ENCODE measurements at places on chromosomes 2 and 18.

- DNase-seq: no peak
- H3K4me3 ChIP-seq: no peak overlapping the region
- H3K4me1 ChIP-seq: no peaks in the 10 kb centered on the region
Observed at GRCh38 chr2:118801151-118801550, 46.3 kb downstream of the EN1 start.

GRCh38 chr2:37378411-37378810 is 34.0 kb downstream of the QPCT start:
- H3K27me3 ChIP-seq: no peaks in the 10 kb centered on the region
- H3K4me1 ChIP-seq: no peaks in the 10 kb centered on the region
- H3K4me3 ChIP-seq: no peak overlapping the region
- no peak overlapping the region for H3K27ac ChIP-seq

GRCh38 chr2:234038076-234038802 is 12.3 kb upstream of the SPP2 start:
- no peaks in the 10 kb centered on the region for H3K4me1 ChIP-seq
- no peak overlapping the region for H3K4me3 ChIP-seq
- H3K27ac ChIP-seq: no peak overlapping the region
- no peaks in the 10 kb centered on the region for H3K36me3 ChIP-seq
- peaks cover 42% of the 10 kb centered on the region for H3K27me3 ChIP-seq
- no peak for DNase-seq

DNA sequence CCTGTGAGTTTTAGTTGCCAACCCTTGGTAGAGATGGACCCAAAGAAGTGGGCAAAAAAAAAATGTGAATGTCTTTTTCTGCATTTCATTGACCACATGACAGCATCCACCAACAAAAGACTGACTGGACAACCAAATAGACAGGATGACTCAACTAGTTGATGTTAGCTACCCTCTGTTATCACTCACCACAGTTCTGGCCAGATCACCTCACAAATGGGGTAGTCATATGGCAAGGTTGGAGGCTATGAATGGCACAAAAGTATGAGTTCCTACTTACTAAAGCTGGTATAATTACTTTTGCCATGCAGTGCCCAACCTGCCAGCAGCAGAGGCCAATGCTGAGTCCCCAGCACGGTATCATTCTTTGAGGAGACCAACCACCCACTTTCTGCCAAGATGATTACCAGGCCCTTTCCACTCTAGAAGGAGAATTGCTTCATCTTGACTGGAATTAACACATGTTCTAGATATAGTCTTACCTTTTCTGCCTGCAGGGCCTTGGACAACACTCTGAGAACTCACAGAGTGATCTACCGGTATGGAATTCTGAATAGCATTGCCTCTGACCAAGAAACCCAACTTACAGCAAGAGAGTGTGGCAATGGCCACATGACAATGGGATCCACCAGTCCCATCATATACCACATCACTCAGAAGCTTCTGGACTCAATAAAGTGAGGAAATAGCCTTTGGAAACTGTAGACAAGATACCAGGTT is 20.1 kb upstream of the TCF7L1 start:
- no peaks in the 10 kb centered on the region for H3K4me1 ChIP-seq
- no peak for DNase-seq

DNA sequence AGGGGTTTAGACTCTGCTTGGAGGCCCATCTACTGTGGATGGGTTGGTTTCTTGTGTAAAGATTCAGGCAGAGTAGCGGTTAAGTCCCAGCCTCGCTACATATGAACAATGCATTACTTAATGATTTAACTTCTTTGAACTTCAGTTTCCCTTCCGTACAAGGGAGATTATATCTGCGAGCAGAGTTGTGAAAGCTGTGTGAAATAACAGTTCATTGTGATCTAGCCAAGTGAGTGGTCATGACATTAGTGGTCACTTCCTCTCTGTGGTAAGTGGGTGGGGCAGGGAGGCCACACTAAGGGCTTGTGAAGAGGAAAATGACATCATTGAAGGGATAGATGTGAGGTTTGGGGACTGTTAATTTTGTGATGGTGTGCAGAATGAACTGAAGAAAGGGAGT is 14.1 kb upstream of the MEX3C start:
- H3K4me1 ChIP-seq: peaks cover 6% of the 10 kb centered on the region
- H3K4me3 ChIP-seq: no peak overlapping the region
- no peaks in the 10 kb centered on the region for H3K27me3 ChIP-seq
- DNase-seq: no peak
- no peaks in the 10 kb centered on the region for H3K36me3 ChIP-seq
- H3K27ac ChIP-seq: peak overlapping the region; percentile 20

DNA sequence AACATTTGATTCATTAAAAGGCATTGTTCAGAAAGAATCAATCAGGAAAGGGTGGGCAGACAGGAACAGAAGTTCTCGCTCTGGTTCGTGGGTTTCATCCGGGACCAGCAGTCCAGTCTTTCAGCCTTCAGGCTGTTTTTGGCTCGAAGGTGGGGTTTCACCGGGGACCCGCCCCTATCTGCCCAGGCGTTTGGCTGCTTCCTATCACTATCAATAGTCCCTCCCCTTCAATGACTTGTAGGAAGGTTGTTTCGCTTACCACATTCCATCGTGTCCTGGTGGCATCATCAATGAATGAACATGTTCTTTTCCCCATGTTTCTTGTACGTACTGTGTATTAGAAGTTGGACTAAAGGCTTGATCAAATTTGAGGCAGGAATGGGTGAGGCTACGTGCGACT is 130.3 kb downstream of the NEDD4L start:
- no peak overlapping the region for H3K4me3 ChIP-seq
- no peaks in the 10 kb centered on the region for H3K4me1 ChIP-seq
- DNase-seq: no peak

GRCh38 chr2:9384521-9384920 is 38.8 kb downstream of the ITGB1BP1 start:
- no peak overlapping the region for H3K4me3 ChIP-seq
- DNase-seq: no peak
- peaks cover 66% of the 10 kb centered on the region for H3K36me3 ChIP-seq

- DNase-seq: no peak
- no peak overlapping the region for H3K27ac ChIP-seq
- no peaks in the 10 kb centered on the region for H3K36me3 ChIP-seq
- no peaks in the 10 kb centered on the region for H3K27me3 ChIP-seq
- H3K4me1 ChIP-seq: no peaks in the 10 kb centered on the region
Observed at GRCh38 chr2:204505488-204505887, 39.8 kb upstream of the PARD3B start.

DNA sequence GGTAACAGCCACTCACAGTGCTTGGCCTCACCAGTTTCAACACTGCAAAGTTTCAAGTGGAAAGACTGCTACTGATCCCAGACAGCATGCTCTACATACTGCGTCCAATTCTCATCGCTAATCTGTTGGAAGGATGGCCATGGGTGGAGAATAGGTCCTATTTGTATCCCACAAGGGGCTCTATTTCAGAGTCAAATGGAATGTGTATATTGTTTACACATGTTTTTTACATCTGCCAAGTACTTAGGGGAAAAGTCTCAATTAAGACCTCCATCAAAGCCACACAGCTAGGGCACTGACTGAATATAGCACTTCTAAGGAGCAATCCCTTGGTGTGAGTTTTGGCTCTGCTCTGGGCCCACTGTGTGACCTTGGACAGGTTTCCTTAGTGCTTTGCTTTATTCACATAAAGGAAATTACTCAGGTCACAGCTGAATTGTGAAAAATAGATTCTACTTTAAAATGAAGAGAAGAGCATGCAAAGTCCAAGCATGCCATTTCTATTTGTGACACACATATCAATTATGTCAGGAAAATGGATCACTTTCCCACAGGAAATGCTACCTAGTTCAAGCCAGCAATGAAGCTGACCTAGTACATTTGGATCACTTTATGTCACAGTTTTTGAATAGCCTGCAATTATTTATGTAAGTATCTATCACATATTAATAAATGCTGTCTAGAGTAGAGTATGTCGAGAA is 112.9 kb upstream of the STK17B start:
- H3K36me3 ChIP-seq: no peaks in the 10 kb centered on the region
- no peak overlapping the region for H3K4me3 ChIP-seq
- peak overlapping the region; percentile 61 for H3K27ac ChIP-seq
- DNase-seq: no peak

GRCh38 chr2:157329524-157329923 is 3.9 kb upstream of the ERMN start:
- H3K36me3 ChIP-seq: no peaks in the 10 kb centered on the region
- H3K4me1 ChIP-seq: peaks cover 19% of the 10 kb centered on the region
- DNase-seq: no peak
- no peak overlapping the region for H3K4me3 ChIP-seq

- H3K27me3 ChIP-seq: no peaks in the 10 kb centered on the region
- no peak overlapping the region for H3K27ac ChIP-seq
- H3K4me3 ChIP-seq: no peak overlapping the region
- no peak for DNase-seq
Observed at GRCh38 chr18:75472396-75472795, 44.9 kb upstream of the SMIM21 start.

DNA sequence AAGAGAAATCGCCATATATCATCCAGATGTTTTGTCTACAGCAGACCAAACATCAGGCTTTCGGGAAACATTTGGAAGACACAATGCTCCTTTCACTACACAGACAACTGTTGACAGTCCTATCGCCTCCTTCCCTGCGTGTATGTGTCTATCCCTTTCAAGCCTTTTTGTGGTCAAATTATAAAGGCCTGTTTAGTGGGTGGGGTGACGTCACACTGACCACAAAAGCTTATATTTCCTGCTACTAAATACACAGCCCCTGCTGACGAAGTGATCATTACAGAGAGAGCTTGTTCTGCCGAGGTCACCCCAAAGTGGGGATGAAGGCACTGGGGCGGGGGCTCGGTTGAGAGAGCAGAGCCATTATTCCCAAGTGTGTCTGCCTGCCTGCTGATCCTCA is 302.7 kb upstream of the TNP1 start:
- DNase-seq: no peak
- peaks cover 18% of the 10 kb centered on the region for H3K4me1 ChIP-seq
- no peak overlapping the region for H3K4me3 ChIP-seq
- H3K27me3 ChIP-seq: no peaks in the 10 kb centered on the region

- no peak for DNase-seq
- no peak overlapping the region for H3K4me3 ChIP-seq
- H3K27me3 ChIP-seq: no peaks in the 10 kb centered on the region
- no peaks in the 10 kb centered on the region for H3K4me1 ChIP-seq
Observed at GRCh38 chr2:119958670-119959268, 54.1 kb upstream of the EPB41L5 start.

DNA sequence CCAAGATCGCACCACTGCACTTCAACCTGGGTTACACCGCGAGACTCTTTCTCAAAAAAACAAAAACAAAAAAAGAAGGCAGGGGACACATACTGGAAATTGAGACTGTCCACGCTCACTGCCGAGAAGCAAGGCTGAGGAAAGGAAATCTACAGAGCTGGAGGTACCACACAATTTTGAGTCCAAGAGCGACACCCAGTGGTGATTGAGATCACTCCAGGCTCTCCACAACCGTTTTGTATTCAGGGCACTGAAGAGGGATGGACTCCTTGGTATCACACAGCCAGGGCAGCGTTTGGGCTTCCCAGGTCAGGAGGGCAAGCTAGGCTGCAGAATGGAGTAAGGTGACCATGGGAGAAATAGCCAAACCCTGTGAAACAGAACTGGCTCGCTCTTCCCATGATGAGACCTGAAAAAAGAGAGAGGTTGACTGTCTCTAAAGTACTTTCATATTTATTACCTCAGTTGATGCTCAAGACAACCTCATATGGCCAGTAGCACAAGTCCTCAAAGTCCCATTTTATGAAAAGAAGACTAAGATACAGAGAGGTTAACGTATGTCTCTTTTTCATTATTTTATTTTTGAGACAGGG is 74.5 kb upstream of the YPEL5 start:
- H3K4me1 ChIP-seq: peaks cover 4% of the 10 kb centered on the region
- peaks cover 77% of the 10 kb centered on the region for H3K27me3 ChIP-seq
- no peak overlapping the region for H3K4me3 ChIP-seq
- no peak overlapping the region for H3K27ac ChIP-seq

GRCh38 chr2:58025150-58025933 is 21.3 kb upstream of the VRK2 start:
- no peaks in the 10 kb centered on the region for H3K4me1 ChIP-seq
- no peaks in the 10 kb centered on the region for H3K36me3 ChIP-seq
- no peak overlapping the region for H3K27ac ChIP-seq
- no peaks in the 10 kb centered on the region for H3K27me3 ChIP-seq
- H3K4me3 ChIP-seq: no peak overlapping the region

DNA sequence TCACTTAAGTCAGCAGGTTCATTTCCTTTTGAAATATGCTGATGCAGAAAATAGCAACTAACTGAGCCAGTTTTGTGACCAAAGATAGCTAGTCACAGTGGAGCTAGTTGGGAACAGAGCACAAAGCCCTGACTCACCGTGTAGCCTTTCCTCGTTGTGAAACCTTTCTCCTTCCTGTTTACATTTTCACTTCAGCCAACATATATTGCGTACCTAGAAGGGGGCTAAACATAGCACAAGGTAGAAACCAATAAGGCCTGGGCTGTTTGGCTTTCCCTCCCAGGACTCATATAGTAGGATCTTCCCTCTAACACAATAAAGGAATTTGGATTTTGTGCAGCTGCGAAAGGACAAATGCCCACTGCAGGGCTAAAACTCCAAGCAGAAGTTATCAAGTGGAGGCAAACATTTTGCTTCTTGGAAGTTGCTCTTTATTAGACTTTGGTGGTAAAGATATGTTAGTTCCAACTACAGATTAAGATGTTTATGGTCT is 24.5 kb upstream of the LPIN2 start:
- no peak for DNase-seq
- H3K27ac ChIP-seq: no peak overlapping the region
- H3K36me3 ChIP-seq: no peaks in the 10 kb centered on the region
- H3K27me3 ChIP-seq: no peaks in the 10 kb centered on the region
- no peak overlapping the region for H3K4me3 ChIP-seq

DNA sequence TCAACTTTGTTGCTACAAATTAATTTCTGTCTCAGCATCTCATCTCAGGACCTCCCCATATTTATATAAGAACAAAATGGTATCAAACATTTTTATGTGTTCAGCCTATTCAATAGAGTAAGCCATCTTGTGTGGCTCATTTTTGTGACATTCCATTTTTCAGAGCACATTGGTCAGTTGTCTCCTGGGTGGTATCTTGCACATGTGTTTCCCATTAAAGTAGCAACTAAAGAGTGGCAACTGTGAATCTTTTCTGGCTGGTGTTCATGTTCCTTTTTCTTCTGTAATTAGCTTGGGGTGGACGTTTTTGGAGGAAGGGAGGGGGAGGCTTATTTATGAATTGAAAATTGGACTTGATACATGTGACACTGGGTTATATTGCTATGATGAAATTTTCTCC is 45.4 kb upstream of the EFEMP1 start:
- H3K4me3 ChIP-seq: no peak overlapping the region
- no peak overlapping the region for H3K27ac ChIP-seq
- H3K27me3 ChIP-seq: peaks cover 26% of the 10 kb centered on the region
- no peak for DNase-seq
- no peaks in the 10 kb centered on the region for H3K36me3 ChIP-seq

GRCh38 chr18:5546660-5547059 is 2.9 kb upstream of the EPB41L3 start:
- H3K27me3 ChIP-seq: peaks cover 76% of the 10 kb centered on the region
- no peak overlapping the region for H3K27ac ChIP-seq
- no peak overlapping the region for H3K4me3 ChIP-seq
- no peaks in the 10 kb centered on the region for H3K36me3 ChIP-seq
- H3K4me1 ChIP-seq: peaks cover 11% of the 10 kb centered on the region

GRCh38 chr2:145771525-145771924 is 1251.6 kb upstream of the ZEB2 start:
- no peaks in the 10 kb centered on the region for H3K36me3 ChIP-seq
- no peaks in the 10 kb centered on the region for H3K4me1 ChIP-seq
- no peak overlapping the region for H3K27ac ChIP-seq
